ENCODE measurements at places on chromosomes 2 and 18.

DNA sequence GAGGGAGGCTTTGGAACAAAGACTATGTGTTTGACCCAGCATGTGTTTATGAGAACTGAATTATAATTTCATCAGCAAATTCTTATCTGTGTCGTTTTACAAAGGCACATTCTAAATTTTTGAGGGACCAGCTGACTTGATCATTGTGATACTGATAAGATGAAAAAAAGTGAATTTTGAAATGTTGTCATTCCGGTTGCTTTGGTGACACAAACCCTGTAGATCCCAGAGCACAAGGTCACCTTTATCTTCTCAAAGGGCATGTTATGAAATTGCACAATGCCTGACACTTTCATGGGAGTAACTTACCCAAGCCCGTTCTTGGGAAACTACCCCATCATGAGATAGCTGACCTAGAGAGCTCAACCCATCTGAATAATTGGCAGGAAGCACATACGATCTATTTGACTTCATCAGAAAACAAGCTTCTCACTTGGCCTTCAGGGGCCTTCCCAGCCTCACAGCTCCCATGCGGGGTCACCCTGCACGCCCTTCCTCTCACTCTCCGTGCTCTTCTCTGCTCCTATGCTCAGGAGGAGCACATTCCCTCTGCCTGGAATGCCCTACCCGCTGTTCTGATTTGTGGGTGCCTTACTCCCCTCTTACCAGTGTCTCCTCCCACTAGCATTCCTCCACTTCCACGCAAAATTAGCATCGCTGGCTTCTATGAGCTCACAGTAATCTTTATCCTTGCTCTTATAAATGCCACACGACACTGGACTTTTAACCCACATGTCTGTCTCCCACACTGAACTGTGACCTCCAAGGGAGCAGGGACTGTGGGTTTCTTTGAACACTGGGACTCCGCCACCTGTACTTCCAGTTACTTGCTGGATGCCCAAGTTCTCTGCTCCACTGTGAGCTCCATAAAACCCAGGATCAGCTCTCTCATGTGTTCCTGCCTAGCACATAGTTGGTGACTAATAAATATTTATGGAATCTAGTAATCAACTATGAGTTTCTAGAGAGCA, 555.8 kb upstream of the ID2 start:
- no peak for DNase-seq

DNA sequence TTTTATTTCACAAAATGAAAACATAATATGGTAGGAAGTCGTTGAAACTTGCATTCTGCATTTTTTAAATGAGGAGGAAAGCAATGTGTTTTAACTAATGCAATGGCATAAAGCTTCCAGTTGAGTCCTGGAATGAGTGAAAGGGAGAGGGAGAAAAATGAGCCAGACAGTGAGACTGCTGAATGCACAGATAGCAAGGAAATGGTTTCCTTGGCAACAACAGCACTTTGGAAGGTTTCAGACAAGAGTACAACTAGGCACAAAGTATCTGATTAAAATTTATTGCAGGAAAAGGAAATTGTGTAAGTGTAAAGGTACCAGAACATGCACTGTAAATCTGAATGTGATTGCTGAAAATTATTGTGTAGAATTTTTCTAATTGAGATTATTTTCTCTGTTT, 320.1 kb upstream of the KYNU start:
- DNase-seq: no peak

- DNase-seq: no peak
Measured at GRCh38 chr2:170313347-170313991, 135.5 kb downstream of the MYO3B start.

DNA sequence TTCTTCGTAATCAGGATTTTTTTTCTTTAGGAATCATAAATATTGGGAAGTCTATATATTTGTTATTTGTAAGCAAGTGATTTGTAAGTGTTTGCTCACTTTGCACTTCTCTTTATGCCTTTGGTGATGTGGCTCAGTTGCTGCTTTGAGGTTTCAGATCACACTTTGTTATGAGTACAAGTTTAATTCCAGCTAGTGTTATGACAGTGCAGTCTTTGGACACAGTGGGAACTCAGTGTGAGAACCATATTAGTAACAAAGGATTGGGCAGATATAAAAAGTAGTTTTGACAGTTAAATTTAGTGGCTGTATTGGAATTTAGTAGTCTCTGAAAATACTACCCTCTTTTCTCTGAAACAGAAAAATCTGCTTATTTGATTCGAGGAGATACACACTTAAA, 67.7 kb downstream of the ABI2 start:
- DNase-seq: no peak

- no peak for DNase-seq
Measured at GRCh38 chr2:9002313-9002636, 1.2 kb downstream of the MBOAT2 start.

DNA sequence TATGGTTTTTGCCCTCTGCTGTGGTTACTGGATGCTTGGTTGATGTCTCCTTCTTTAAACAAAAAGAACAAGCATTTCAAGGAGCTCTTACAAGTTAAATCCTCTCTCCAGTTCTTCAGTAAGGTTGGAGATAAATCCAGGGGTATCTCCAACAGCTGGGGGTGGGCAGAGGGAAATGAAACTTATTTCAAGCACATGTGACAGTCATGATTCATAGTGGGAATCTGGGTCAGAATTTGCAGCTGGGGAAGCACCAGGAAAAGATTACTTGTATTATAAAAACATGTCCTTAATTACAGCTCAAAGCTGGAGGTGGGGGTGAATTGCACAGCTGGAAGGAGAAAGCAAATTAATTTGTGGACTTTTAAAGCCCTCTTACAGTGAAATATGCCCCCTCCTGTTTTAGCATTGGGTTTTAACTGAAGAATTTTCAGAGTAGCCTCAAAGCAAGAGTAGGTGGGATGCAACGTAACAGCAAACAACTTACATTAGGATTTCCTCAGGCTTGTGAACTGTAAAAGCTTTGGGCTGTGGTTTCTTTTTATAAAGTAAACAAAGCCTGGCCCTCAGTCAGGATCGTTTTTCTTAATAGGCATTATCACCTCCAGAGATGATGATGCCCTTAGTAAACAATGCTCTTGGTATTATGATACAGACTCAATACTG, 596.4 kb downstream of the NYAP2 start:
- DNase-seq: no peak

DNA sequence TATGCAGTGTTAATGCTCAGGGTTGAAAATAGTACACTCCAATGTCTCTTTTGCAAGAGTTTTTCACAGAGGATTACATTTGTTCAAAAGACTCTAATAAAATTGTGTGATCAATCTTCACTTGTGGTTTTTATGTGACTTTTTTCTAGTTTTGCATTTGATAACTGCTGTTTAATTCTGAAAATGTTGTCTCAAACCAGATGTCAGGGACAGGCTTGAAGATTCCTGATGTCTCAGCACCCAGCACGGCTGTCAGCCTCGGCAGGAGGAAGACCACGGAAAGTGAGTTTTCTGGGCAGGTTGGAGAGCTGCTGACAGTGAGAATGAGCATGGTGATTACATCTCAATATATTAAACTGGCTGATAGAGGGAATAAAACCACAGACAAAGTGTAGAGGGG, 9.1 kb downstream of the SOX11 start:
- no peak for DNase-seq

GRCh38 chr2:25835906-25836305, 42.4 kb downstream of the ASXL2 start:
- DNase-seq: no peak

- DNase-seq: no peak
Measured at GRCh38 chr18:57959278-57959677, 84.7 kb upstream of the NEDD4L start.

- no peak for DNase-seq
Measured at GRCh38 chr2:141703501-141703900, 427.3 kb downstream of the LRP1B start.

DNA sequence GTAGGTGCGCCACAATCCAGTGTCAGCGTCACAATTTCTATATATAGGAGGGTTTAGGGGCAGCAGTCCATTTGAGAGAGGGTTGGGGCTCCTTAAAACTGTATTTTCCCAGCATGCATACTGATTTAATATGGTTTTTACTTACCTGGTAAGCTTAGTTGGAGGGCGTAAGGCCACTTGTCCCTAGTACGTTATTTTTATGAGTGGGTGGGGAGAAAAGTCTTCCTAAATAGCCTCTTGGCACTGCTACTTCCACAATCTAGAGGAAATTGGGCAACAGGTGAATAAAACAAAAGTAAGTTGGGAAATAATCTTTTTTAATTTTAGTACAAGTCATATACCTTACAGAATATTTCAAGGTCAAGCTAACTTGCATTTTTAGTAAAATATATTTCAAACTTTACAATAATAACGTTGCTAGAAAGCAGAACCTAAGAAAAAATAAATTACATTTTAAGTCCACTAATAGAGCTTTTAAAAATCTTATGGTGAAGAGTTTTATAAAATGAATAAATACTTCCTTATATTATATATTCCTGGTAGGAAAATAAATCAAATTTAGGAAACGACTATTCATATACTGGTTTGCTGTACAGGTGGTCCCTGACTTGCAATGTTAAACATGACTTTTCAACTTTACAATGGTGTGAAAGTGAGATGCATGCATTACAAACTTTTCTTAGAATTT, 20.9 kb downstream of the DHRS9 start:
- no peak for DNase-seq

GRCh38 chr2:168194784-168195522, 52.4 kb downstream of the STK39 start:
- no peak for DNase-seq

GRCh38 chr2:110143982-110144381, 28.4 kb upstream of the MALL start:
- DNase-seq: no peak

- no peak for DNase-seq
Measured at GRCh38 chr18:60684843-60685513, 312.4 kb upstream of the MC4R start.

- no peak for DNase-seq
Measured at GRCh38 chr2:170816504-170817092, at the start of gene GAD1. GAD1 (plus strand) TSS chr2:170816887; CDS start chr2:170818592, 1,705 bp downstream.

DNA sequence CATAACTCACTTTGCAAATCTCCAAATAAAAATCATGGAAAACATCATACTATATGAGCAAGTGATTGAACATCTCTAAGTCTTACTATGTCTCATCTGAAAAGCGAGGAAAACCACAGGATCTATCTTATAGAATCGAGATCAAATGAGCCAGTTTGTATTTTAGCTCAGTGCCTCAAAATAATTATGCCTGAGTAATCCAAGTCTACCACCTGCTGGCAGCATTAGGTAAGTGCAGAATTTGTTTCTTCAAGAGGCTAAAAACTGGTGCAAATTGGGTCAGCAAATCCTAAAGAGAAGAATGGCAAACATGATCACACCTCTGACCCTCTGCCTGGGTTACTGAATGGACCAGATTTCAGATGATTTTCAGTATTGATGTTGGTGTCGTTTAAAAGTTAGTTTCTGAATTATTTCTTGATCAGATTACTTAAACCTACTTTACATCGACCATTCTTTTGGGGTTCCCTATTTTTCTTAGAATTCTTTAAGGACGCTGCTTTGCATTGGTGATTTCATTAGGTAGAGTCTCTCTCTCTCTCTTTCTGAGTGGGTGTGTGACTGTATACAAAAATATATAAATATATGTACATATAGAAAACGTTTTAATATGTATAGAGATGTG, 12.7 kb upstream of the FHOD3 start:
- DNase-seq: no peak

DNA sequence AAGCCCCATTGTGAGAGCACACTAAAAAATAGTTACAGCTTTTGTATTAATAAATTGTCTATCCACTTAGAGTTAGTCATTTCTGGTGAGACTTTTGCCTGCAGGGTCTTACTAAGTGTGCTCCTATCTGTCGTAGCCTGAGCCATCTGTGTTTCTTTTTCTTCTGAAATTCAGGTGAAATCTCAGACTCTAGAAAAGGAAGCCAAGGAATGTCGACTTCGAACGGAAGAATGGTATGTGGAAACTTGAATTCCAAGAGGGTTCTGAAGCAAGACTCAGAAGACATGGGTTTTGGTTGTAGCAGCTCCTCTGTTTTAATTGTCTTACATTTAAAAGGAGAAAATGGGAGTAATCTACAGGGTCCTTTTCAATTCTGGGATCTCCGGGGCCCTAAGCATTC, 70.0 kb upstream of the STON1 start:
- no peak for DNase-seq

- DNase-seq: no peak
Measured at GRCh38 chr2:206783718-206784117, 18.3 kb downstream of the FASTKD2 start.

- DNase-seq: no peak
Measured at GRCh38 chr2:28547906-28548600, 52.2 kb downstream of the PLB1 start.

GRCh38 chr2:112625474-112626114, 20.1 kb upstream of the SLC20A1 start:
- no peak for DNase-seq

GRCh38 chr2:146602856-146603255, 1242.0 kb upstream of the ACVR2A start:
- DNase-seq: no peak

GRCh38 chr2:221640686-221641085, 68.6 kb upstream of the EPHA4 start:
- DNase-seq: no peak

- no peak for DNase-seq
Measured at GRCh38 chr18:41693008-41693407, 262.0 kb upstream of the PIK3C3 start.

DNA sequence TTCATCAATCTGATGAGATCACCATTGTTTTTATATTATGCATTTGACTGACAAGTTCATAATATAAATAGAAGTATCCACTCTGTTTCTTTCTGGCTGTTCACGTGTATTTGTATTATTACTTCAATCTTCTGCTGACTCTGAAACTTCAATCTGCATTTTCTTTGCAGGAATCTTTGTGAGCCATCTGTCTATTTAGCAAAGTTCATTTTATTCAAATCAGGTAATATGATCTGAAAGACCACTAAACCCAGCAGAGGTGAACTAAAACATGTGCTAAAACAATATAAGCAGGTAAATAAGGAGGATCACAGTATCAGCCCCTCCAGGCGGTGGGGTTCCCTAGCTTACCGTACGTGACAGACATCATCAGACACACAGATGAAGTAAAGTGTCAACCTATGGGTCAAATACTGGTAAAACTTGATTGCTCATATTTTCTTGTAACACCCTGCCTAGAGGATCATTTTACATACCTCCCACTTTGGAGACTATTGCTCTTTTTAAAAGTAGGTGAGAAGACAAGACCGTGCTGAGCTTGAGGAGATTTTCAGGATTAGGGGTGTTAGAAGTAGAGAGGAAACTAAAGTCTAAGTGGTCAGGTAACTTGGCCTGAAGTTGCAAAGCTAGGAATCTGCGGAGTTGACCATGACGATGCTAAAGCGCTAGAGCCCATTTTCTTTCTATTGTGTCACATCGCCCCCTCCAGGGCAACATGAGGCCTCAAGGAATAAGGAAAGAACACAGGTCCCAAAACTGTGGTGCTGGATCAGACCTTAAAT, 9.0 kb downstream of the DTNB start:
- no peak for DNase-seq
